ENCODE measurements at places on chromosomes 6 and 20. TPM values are rescaled to one million over a fixed set of nuclear protein-coding genes. Genes with fewer than 3 reads are reported as not detected.

Gene SOX4
- polyA plus RNA-seq, result 2.9 TPM

Gene BPIFB4
- polyA plus RNA-seq, result not detected

Gene GRM4
- polyA plus RNA-seq, result not detected

Gene RIPK1
- polyA plus RNA-seq, result 18.9 TPM

- H3K4me1 ChIP-seq, result no peaks in the 10 kb centered on the region
- H3K27ac ChIP-seq, result no peak overlapping the region
- no peaks in the 10 kb centered on the region for H3K27me3 ChIP-seq
- no peaks in the 10 kb centered on the region for H3K36me3 ChIP-seq
- H3K4me3 ChIP-seq, result no peak overlapping the region
Observed at GRCh38 chr6:203661-204060, 88.6 kb upstream of the DUSP22 start.

DNA sequence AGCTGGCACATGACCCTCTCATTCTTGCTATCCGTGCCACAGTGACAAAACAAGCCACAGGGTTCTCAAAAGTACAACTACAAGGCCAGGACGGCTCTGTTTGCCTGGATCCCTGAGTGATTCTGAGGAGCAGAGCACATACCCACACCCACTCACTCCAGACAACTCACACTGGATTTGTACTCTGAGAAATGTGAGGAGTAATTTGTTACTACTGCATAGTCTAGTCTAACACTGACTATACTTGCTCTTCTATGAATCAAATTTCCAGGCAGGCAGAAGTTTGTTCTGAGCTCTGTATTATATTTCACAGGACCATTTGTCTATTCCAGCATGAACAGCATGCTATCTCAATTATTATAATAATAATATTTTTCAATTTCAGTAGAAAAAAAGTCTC is 26.7 kb upstream of the SPTLC3 start:
- H3K36me3 ChIP-seq, result no peaks in the 10 kb centered on the region
- H3K27ac ChIP-seq, result no peak overlapping the region
- H3K27me3 ChIP-seq, result no peaks in the 10 kb centered on the region
- no peak overlapping the region for H3K4me3 ChIP-seq

DNA sequence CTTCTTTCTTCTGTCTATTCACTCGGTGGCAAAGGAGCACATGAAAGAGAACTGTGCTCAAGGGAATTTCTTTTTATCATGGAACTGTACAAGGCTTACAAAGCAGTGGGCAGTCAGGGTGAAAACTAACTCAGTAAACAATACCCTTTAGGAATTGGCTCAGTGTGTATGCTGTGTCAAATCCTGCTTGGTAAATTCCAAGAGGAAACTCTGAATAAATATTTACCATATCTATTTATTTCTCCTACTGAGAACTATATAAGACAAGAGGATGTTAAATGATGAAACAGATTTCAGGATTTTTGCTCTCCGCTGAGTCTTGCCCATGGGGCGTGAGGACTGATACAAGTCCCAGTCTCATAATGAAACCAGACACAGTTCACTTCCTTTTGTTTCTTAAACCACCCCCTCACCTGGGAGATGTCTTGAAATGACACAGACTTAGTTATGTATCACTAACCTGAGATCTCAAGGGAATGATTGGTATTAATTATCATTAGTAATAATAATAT is 188.8 kb downstream of the BACH2 start:
- H3K36me3 ChIP-seq, result no peaks in the 10 kb centered on the region
- no peaks in the 10 kb centered on the region for H3K27me3 ChIP-seq

DNA sequence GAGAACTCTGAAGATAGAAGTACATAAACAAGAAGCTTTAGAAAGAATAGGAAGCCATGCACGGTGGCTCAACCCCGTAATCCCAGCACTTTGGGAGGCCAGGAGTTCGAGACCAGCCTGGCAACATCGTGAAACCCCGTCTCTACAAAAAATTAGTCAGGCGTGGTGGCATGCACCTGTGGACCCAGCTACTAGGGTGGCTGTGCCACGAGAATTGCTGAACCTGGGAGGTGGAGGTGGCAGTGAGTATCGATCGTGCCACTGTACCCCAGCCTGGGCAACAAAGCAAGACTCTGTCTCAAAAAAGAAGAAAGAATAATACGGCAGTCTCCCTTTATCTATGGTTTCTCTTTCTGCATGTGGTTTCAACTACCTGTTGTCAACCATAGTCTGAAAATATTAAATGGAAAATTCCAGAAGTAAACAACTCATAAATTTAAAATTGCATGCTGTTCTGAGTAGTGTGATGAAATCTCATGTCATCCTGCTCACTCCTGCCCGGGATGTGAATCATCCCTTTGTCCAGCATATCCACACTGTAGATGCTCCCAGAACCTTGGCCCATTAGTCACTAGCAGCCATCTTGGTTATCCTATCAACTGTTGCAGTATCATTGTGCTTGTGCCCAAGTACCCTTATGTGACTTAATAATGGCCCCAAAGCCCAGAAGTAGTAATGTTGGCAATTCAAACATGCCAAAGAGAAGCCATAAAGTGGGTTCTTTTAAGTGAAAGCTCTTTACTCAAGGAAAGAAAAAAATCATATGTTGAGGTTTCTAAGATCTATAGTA is 22.1 kb downstream of the DEK start:
- H3K27ac ChIP-seq, result peak overlapping the region; percentile 76
- H3K36me3 ChIP-seq, result peaks cover 20% of the 10 kb centered on the region
- H3K4me1 ChIP-seq, result peaks cover 13% of the 10 kb centered on the region
- peak; percentile 86 for DNase-seq
- no peak overlapping the region for H3K4me3 ChIP-seq

- H3K27me3 ChIP-seq, result no peaks in the 10 kb centered on the region
- H3K4me3 ChIP-seq, result no peak overlapping the region
- no peaks in the 10 kb centered on the region for H3K36me3 ChIP-seq
- no peak overlapping the region for H3K27ac ChIP-seq
- peaks cover 34% of the 10 kb centered on the region for H3K4me1 ChIP-seq
Observed at GRCh38 chr6:130982941-130983456, 80.0 kb downstream of the EPB41L2 start.

DNA sequence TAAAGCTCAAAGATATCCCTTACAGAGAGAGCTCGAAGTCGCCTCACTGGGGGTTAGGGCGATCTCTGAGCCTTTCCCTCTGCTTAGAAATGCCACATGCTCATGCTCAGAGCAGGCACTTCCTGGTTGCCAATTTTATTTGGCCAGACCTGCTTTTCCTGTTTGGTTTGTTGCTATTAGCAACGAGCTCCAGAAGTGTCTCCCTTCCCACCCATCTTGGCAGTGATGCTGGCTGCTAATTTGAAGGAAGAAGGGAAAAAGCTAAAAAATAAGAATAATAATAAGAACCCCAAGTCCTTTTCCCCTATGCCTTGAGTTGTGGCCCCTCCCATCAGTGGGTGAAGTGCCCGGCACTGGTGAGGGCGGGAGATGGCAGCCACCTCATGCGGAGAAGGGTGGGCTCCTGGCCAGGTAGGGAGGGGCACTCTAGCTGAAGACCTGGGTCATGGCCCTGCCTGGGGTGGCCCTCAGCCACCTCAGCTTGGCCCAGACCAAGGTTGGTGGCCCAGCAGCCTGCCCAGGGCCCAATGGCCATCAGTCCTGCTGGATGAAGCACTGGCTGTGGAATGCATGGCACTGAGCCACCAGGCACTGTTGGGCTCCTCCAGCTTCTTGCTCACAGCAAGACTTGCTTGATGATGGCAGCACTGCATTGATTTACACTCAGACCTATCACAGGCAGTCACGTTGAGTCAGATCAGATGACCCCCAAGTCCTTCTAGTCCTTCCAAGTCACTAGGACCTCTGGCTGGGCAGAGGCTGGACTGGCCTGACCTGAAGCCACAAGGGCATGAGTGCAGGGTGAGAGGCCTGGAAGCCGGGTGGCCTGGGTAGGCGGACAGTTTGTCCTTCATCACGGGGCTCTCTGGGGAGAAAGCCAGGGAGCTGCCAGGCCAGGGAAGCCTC is 79.0 kb downstream of the SYNJ2 start:
- DNase-seq, result peak; percentile 99
- peaks cover 8% of the 10 kb centered on the region for H3K36me3 ChIP-seq
- H3K27me3 ChIP-seq, result no peaks in the 10 kb centered on the region
- no peak overlapping the region for H3K4me3 ChIP-seq
- peak overlapping the region; percentile 61 for H3K27ac ChIP-seq
- peaks cover 28% of the 10 kb centered on the region for H3K4me1 ChIP-seq

GRCh38 chr6:131740161-131740560 is 29.3 kb upstream of the CTAGE9 start:
- no peaks in the 10 kb centered on the region for H3K4me1 ChIP-seq
- H3K4me3 ChIP-seq, result no peak overlapping the region
- H3K27ac ChIP-seq, result no peak overlapping the region
- no peaks in the 10 kb centered on the region for H3K36me3 ChIP-seq

GRCh38 chr6:35160642-35161041 is 19.5 kb upstream of the TCP11 start:
- H3K36me3 ChIP-seq, result no peaks in the 10 kb centered on the region
- H3K27ac ChIP-seq, result no peak overlapping the region
- peaks cover 9% of the 10 kb centered on the region for H3K4me1 ChIP-seq
- H3K27me3 ChIP-seq, result no peaks in the 10 kb centered on the region
- DNase-seq, result no peak
- H3K4me3 ChIP-seq, result no peak overlapping the region

- DNase-seq, result no peak
- H3K27ac ChIP-seq, result peak overlapping the region; percentile 35
Observed at GRCh38 chr6:157024745-157025144, 247.6 kb downstream of the ARID1B start.

GRCh38 chr6:137877113-137877512 is 10.1 kb downstream of the TNFAIP3 start:
- no peak overlapping the region for H3K27ac ChIP-seq
- H3K27me3 ChIP-seq, result no peaks in the 10 kb centered on the region
- DNase-seq, result no peak
- no peaks in the 10 kb centered on the region for H3K36me3 ChIP-seq

- no peaks in the 10 kb centered on the region for H3K4me1 ChIP-seq
- no peak overlapping the region for H3K27ac ChIP-seq
- no peaks in the 10 kb centered on the region for H3K36me3 ChIP-seq
- H3K27me3 ChIP-seq, result no peaks in the 10 kb centered on the region
- H3K4me3 ChIP-seq, result no peak overlapping the region
Observed at GRCh38 chr6:156659822-156660198, 117.4 kb upstream of the ARID1B start.
